NT2/D1 (cell line): ENCODE measurements at places on chromosomes 6 and 20.

GRCh38 chr20:8807480-8808201 lies 261.2 kb upstream of the PLCB4 start:
- no peak for DNase-seq

DNA sequence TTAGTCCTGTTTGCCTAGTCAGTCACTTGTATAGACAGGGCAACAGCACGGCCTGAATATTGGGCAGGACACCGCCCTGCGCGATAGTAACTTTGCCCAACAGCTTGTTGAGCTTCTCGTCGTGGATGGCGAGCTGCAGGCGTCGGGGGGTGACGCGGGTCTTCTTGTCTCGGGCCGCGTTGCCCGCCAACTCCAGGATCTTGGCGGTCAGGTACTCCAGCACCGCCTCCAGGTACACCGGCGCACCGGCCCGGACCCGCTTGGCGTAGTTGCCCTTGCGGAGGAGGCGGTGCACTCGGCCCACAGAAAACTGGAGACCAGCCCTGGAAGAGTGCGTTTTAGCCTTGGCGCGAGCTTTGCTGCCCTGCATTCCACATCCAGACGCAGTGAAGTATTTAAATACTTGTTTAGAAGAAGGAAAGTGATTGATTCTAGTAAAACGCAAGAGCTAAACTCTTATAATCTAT lies 92.8 kb upstream of the BTN3A2 start:
- no peak for DNase-seq

GRCh38 chr6:147806697-147807096 lies 298.2 kb downstream of the SAMD5 start:
- DNase-seq: no peak

GRCh38 chr6:149437212-149437611 lies 37.1 kb downstream of the SUMO4 start:
- no peak for DNase-seq

DNA sequence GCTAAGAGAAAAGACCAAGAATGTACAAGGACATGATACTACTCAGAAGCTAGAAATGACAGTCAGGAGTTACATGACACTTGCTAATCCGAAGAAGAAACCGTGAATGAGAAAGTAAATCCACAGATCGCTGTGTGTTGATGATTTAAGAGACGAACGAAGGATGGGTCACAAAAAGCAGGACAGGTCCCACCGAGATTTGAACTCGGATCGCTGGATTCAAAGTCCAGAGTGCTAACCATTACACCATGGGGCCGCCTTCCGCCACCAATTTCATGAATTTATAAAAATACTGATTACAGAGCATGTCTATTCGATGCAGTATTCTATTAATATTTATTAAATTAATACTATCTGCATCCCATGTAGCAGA lies 54.0 kb upstream of the BTN3A2 start:
- DNase-seq: no peak

- DNase-seq: no peak
Observed at GRCh38 chr6:3665608-3666007, 85.9 kb downstream of the PXDC1 start.

DNA sequence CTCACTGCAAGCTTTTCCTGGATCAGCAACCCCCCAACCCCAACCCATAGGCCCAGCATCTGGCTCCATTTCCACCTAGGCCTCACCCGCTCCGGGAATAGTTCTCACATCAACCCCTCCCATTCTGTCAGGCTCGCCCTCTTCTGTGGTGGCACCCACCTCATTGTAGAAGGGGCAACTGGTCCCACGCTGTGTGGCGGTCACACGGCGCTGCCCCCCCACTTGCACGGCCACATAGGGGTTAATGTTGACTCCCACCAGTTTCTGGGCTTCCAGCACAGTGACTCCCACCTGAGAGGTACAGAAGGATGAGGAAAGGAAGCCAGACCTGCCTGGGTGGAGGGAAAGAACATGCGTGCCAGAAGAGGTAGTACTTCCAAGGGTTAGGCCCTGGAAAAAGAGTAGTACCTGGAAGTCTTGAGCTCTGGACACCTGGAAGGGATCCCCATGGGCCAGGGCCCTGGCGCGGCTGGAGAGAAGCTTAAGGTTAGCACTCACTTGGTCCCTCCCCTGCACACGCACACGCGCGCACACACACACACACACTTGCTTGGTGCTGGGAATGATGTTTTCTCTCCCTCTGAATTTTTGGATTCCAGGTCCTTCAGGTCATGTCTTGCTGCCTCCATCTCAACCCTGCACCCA lies 12.7 kb upstream of the SPAG4 start:
- no peak for DNase-seq

DNA sequence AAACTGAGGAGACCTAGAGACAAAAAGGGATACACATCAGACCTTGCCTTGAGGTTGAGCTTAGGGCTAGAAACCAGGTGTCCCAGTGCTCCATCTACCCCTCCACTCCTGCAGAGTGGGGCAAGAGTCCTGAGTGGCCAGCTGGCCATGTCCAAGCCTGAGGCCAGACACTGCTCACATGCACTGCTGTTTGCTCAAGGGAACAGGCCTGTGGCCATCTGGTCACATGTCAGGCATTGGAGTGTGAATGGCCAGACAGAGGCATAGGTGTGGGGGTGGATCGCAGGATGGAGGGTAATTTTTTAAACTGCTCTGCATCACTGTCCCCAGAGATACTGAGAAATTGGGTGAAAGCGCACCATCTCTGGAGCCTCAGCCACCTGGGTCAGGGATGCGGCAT lies 30.5 kb downstream of the MAFB start:
- no peak for DNase-seq

- DNase-seq: no peak
Observed at GRCh38 chr6:4817551-4817950, 41.3 kb downstream of the CDYL start.

- DNase-seq: no peak
Observed at GRCh38 chr6:72999995-73000394, 225.3 kb downstream of the KHDC1L start.

- DNase-seq: no peak
Observed at GRCh38 chr20:20409331-20409730, 41.4 kb downstream of the INSM1 start.

GRCh38 chr6:20402342-20403069 lies 827 bp downstream of the E2F3 start:
- no peak for DNase-seq

DNA sequence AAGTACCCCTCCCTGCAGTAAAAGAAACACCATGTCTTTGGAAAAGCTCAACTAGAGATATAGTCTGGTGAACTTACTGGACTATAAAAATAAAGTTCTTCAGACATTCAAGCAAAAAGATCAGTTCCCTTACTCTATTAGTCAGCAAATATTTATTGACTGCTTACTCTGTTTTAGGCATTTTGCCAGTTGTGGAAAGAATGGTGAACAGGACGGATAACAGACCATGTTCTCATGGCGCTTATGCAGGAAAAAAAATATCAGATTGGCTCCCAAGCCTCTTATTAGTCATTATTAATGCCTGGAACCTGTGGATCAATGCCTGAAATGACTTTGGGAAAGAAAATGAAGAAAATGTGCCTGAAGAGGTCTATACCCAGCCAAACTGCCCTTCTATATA lies 282.2 kb upstream of the EPHA7 start:
- DNase-seq: no peak

DNA sequence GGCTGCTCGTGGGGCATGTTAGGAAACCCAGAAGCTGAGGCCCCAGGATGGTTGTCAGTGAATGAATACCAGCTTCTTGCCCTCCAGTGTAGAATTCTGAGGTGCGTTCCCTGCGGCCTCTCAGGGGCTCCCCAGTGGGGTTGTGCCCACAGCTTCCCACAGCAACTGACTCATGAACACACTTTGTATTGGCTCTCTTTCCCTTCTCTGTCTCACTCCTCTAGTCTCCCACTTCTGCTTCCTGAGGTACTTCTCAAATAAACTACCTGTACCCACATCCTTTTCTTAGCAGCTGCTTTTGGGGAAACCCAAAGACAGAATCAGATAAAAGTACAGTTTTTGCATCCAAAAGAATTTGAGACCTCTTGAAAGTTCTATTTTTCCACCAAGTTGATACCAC lies 107.7 kb upstream of the JAG1 start:
- DNase-seq: no peak

- no peak for DNase-seq
Observed at GRCh38 chr6:168081858-168082546, 3.0 kb upstream of the FRMD1 start.

DNA sequence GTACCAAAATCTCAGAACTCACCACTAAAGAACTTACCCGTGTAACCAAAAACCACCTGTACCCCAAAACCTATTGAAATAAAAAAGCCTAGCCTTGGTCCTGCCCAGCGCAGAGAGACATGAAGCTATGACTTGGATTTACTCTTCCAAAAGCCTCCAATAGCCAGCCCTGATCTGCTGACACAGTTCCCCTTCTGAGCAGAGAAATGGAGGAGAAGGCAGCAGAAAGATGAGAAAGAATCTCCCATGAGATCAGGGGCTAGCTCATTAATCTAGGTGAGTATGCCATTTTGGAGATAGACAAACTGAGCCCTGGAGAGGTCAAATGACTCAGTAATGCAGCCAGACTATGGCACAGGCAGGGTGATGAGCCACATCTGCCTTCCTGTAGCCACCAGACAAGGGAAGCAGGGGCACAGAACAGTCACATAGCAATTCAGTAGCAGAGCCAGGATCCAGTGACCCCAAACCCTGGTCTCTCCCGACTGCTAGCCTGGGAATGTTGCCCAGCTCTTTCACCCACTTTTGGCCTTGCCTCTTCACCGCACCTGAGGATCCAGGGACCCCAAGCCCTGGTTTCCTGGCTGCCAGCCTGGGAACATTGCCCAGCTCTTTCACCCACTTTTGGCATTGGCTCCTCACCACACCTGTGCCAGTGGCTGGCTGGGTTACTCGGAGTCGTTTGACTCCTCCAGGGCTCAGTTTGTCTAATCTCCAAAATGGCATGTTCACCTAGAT lies 7.2 kb upstream of the SDCBP2 start:
- DNase-seq: no peak

GRCh38 chr20:45010399-45010828 lies 44.1 kb downstream of the STK4 start:
- DNase-seq: no peak

GRCh38 chr6:36851626-36852025 lies 12.4 kb upstream of the CPNE5 start:
- DNase-seq: no peak

- no peak for DNase-seq
Observed at GRCh38 chr6:105430685-105431084, 27.8 kb upstream of the PREP start.

- DNase-seq: no peak
Observed at GRCh38 chr20:11497545-11497944, 420.1 kb upstream of the BTBD3 start.

DNA sequence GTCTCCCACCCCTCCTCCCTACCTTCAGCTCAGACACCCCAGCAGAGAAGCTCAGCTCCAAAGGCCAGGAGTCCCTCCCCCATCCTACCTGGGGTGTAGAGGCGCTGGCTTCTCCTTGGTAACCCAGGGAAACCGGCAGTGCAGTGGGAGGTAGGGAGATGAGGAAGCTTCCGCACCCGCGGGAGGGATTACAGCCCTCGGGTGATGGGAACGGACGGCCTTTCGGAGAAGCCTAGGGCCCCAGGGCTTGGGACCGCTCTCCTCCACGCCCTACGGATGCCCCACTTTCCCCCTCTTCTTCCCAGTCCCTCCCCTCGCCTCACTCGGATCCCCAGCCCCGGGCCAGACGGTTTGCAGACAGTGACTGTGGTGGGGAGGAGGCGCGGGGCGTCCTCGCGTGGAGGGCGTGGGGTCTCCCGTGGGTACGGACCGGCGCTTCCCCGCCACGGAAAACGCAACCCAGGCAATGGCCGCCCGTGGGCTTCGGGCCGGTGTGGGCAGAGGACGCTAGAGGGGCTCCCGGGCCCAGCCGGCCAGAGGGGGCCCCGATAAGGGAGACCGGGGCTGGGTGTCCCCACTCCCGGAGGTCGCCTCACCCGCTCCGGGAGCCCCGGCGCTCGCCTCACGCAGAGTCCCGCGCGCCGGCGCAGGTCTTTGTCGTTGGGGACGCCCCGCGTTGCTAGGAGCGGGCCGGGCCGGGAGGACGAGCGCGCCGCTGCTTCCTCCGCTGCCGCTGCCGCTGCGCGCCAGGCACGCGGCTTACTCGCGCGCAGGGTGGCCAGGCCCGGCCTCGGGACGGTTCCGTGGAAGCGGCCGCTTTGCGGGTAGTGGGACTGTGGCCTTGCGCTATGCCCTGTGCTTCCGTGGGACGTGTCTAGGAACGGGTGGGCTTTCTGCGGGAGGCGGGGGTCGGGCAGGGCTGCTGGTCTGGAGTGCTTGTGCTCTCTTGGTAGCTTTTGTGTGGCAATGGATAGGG lies 15.8 kb downstream of the AARS2 start:
- no peak for DNase-seq

DNA sequence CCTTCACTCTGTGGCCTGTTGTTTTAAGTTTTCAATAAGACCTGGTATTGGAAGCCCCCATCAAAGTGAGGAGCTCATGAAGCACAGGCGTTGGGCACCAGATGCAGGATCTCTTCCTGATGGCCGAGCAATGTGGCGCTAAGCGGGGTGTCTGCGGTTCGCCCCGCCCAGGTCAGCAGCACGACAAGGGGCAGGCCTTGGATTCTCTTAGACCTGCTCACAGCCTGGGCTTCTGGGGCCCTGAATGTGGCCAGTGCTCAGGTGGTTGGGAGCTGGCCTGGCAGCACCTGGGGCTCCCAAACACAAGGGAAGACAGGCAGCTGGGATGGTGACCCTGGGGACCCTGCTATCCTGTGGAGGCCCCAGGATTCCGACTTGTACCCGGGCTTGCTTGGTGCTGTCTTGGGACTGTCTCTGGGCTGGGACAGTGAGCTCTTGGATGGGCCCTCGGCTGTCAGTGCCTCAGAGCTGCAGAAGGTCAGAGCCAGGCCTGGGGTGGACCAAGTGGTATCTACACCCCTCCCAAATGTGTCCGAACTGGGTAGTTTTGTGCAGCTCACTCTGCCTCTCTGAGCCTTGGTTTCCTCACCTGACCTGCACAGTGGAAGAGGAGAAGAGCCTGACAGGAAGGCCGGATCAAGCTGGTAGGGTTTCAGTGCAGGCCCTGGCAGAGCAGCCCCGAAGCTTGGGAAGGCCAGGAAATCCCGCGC lies 69.1 kb downstream of the PHACTR3 start:
- no peak for DNase-seq

DNA sequence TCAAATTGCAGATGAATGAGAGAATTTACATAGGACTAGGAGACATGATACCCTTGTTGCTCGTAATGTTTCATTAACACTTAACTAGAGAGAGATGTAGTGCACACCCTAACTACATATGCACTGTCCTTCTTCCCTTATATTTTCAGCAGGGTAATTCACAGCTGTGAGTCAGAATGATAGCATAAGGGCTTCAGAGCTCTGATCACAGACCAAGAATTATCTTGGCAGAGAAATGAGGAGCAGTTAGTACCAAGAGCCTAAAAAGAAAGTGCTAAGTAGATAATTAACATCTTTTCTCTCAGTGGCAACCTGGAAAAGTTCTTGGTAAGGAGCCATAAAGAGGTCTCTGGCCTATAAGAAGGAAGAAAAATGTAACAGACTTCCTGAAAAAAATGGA lies 35.8 kb downstream of the GRIK2 start:
- DNase-seq: no peak

GRCh38 chr6:54002116-54002515 lies 109.1 kb upstream of the MLIP start:
- no peak for DNase-seq

GRCh38 chr6:128117916-128118315 lies 217.1 kb upstream of the THEMIS start:
- no peak for DNase-seq

- DNase-seq: no peak
Observed at GRCh38 chr6:3457710-3458602, 1.1 kb upstream of the SLC22A23 start.
